ENCODE measurements at places on chromosomes 2 and 18. TPM values are rescaled to one million over a fixed set of nuclear protein-coding genes. Genes with fewer than 3 reads are reported as not detected.

The SLC4A5 gene
- 1.2 TPM for total RNA-seq

The ANKRD23 gene
- total RNA-seq = 4.1 TPM

The CXCR1 gene
- total RNA-seq = under 0.01 TPM

The SERPINB4 gene
- total RNA-seq = not detected

The CRYGD gene
- total RNA-seq = 2.4 TPM

The GPR155 gene
- total RNA-seq = 14.7 TPM

The PLGLB2 gene
- 0.41 TPM for total RNA-seq

All from frontal cortex (tissue), 4 donors.